ENCODE measurements at places on chromosomes 13 and 19. TPM values are rescaled to one million over a fixed set of nuclear protein-coding genes. Genes with fewer than 3 reads are reported as not detected.

SIGLECL1 gene
- polyA plus RNA-seq = not detected

PRR19 gene
- 1.6 TPM for polyA plus RNA-seq

IGSF23 gene
- polyA plus RNA-seq = 0.26 TPM

ZIC5 gene
- polyA plus RNA-seq = not detected

TEAD2 gene
- 33.6 TPM for polyA plus RNA-seq

LILRB1 gene
- polyA plus RNA-seq = not detected

RFXAP gene
- polyA plus RNA-seq = 2.7 TPM

DNA sequence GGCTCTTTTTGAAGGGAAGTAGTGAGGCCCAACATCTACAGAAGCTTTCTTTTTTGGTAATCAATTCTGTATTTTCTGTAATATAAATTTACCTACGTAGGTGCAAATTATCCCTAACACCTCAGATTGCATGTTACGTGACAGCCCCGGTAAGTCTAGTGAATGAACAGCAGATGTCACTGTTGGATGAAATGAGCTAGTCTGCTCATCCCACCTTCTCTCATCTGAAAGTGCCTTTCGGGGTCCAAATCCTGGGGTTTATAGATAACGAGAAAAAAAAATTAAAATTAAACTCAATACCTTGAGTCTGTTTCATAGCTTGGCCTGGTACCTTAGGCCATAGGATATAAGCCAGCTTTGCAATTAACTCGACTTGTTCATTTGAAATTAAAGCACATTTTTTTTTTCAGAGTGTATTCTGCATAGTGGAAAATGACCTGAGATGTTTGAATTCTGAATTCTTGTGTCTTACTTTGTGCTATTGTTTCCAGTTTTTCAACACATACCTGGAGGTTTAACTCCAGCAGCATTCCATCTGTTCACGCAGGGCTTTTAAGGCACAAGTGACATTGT lies 548.2 kb downstream of the GPC5 start:
- peak; percentile 12 for DNase-seq

DNA sequence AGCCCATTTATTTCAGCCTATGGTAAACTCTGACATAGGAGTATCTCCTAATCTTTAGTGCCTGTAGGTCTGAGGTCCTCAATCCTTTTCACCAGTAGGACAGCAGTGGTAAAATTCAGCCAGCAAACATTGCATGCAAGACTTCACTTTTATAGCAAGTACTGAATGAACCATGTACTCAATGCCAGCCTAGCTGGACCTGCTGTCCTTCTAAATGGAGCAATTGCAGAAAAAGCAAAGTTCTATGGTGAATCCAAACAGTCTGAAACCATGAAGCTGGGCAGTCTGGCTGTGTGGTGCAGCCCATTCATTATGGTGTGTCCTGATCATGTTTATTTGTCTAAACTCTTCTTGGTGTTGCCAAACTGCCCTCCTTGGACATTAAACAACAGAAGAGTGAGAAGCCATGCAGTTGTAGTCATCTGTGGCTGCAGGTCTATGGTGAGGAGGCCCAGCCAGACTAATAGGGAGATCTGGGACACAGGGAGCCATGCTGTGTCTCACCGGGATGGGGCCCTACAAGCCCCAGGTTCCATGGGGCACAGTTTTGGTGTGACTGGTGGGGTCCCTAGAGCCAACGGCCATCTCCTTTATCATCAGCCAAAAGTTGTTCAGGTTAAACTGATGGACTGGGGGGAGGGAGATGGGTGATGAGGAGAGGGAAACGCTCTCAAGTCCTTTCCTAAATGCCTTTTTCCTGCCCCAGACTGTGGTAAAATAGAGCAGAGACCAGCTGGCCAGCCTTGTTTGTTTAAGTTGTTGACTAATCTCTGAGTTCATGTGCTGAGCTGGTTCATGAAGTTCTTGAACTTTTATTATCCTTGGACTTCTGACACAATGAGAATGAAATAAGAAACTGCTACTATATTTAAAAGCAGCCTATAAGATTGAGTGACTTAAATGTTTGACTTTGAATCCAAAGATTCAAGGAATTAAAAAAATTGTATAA lies 20.6 kb upstream of the TNFSF11 start:
- peak; percentile 63 for DNase-seq

DNA sequence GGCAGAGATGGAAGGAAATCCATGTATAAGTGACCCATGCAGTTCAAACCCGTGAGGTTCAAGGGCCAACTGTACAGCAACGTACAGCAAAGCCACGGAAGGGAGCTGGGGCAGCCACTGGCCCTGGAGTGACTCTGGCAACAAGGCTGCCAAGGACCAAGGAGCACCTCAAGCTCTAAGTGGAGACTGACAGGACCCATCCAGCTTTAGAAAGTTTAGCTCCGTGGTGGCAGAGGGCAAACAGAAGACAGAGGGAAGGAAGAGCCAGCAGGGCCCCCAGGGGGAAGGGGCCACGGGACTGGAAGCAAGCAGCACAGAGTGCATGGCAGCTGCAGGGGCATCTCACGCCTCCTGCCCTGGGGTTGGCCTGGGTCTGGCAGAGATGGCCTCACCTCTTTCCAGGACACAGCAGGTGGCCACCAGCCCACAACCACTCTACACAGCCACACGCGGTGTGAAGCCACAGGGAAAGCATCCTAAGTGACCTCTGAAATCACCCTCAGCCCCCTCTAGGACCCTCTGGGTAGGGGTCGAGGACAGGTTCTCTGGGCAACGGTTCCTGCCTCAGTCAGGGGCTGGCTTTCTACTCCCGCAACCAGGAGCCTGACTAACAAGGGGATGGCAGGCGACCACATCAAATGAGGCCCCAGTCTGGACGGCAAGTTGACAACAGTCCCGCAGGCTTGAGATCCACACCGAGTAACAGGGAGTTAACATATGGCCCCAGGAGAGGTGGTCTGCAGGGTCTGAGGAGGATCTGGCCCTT lies 3.8 kb downstream of the MIER2 start:
- DNase-seq = no peak

DNA sequence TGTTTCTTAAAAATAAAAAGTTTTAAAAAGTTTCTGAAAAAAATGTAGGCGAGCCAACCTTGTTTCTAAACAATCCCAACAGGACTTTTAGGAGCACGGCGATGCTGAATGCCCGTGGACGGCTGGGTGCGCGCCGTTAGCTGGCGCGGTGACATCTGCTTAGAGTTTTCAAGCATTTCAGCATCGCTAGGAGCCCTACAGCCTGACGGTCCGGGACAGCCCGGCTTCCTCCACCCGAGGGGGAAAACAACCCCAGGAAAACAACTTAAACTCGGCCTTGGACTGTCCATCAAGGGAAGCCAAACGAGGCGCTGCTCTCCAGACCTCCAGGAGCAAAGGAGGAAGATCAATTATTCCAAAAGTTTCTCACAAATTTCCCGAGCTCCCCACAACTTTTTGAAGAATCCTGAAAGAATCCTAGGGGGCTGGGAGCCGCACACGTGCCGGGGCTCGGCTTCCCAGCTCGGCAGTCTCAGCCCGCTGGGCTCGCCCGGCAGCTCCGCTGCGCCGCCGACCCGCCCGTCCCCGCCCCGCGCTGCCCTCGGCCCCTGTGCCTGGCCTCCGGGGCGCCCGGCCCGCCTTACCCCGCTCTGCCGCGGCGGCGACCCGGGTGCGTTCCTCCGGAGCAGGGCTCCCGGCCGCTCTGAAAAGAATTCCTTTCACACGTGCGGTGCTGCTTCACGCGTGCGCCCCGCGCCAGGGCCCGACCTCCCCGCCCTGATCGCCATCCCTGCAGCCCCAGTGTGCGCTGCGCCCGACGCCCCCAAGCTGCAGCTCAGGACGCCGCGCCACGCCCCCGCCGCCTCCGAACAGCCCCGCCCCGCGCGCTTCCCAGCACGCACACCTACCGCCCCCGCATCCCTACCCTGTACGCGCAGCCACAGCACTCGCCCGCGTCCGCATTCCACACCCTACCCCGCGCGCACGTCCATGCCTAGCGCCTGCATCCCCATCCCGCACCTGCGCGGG lies at the start of gene GJA3:
Gene GJA3, minus strand, starts transcription at position 747 of the 969 bp plus-strand sequence. CDS start 17,764 bp downstream, outside the sequence.
- peak; percentile 39 for DNase-seq

DNA sequence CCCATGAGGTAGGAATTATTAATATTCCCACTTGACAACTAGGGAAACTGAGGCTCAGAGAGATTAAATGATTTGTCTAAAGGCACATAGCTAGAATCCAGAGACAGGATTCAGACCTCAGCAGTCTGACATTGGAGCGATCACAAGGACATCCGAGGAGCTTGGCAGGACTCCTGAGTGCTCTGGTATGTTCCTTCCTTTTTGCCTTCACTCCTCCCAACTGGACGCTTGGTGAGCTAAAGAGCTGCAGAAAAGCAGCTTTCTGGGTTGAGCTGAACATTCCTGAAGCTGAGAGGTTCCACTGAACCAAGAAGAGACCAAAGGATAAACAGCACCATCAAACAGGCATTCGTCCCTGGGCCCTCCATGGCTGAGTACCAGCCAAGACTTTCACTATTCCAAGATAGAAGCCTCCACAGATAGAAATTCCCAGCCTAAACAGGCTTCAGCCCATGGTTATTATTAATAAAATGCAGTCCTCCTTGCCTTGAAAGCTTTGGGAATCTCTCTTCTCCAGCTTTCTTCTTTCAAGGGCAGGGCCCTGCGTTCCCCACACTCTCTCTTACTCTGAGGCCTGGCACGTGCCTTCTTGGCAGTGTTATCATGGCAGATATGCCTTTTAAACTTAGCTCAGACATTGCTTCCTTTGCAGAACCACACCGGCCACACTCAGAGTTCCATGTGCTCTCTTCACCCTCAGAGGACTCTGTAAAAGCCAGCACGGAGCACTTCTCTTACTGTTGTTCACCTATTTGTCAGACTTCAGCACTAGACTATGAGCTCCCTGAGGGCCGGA lies 97.1 kb downstream of the CYSLTR2 start:
- DNase-seq = no peak

- no peak for DNase-seq
Measured at GRCh38 chr13:103236213-103236612, 170.0 kb upstream of the SLC10A2 start.

DNA sequence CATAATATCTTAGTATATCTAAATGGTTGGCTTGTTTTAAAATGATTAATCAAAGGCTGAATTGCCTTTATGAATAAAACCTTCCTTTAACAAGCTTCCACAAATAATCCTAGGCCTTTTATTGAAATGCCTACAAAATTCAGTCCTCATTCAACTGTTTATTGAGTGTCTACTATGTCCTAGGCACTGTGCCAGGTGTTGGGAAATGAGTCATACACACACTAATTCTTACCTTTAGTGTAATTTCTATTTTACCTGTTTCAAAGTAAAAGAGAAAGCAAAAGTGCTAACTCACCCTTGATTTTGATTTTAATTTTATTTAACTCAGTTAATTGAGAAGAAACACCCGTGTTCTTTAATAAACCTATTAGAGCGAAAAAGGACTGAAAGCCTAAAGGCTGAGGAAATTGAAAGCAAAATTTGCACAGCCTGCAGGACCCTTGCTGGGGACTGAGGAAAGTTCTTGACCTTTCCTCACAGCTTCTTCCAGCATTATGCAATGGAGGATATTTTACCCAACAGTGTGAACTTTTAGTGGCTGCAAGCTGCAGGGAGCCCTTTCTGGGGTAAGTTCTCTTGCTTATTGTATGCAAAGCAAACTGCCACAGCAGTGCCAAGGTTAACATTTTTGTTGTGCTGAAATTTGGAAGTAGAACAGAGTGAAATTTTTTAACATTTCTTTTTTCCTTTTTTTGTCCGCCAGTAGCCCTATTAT lies 83.1 kb downstream of the B3GLCT start:
- DNase-seq = no peak

- no peak for DNase-seq
Measured at GRCh38 chr13:45362939-45363338, 22.0 kb upstream of the TPT1 start.

- DNase-seq = no peak
Measured at GRCh38 chr19:14305706-14306105, 75.5 kb upstream of the ADGRE5 start.

DNA sequence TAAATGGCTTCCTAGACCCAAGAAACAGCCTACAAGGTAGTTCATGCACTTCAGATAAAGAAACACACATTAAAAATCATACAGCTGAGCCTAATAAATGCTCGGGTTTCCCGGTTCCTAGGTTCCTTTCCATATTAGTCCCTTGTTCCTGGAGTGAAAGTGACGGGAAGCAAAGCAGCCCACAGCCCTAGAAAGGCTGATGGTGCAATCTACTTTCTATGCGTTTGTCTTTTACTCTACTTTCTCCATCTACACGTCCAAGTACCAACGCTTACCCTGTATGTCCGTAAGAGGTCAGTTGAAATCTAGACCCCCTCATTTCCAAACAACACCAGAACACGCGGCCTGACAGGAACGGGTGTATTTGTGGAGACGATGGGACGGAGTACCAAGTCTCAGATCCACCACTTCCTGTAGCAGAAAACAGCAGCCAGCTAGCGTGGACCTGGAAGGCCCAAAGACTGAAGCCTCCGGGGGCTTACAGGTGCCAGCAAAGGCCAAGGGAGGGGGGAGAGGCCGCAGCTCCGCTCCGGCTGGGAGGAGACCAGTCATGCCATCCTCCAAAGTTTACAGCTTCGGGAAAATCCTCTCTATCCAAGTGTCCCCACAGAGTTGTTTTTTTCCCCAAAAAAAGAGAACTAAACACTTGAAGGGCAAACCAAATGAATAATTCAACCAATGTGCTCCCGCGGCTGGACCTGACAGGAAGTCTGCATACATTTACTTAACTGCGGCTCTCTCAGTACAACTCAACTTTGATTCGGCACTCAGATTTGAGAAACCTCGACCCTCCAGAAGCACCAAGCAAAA lies 34.1 kb downstream of the STK24 start:
- no peak for DNase-seq

GRCh38 chr13:68358294-68358705 lies 1128.2 kb upstream of the PCDH9 start:
- no peak for DNase-seq

Measured in IMR-90 (cell line).